ENCODE measurements at places on chromosomes 13 and 19.
A peak's percentile ranks its signal among the peaks of the same experiment; 100 is the strongest.

- no peak for DNase-seq
Measured at GRCh38 chr19:52936954-52937325, 13.7 kb upstream of the ZNF888 start.

DNA sequence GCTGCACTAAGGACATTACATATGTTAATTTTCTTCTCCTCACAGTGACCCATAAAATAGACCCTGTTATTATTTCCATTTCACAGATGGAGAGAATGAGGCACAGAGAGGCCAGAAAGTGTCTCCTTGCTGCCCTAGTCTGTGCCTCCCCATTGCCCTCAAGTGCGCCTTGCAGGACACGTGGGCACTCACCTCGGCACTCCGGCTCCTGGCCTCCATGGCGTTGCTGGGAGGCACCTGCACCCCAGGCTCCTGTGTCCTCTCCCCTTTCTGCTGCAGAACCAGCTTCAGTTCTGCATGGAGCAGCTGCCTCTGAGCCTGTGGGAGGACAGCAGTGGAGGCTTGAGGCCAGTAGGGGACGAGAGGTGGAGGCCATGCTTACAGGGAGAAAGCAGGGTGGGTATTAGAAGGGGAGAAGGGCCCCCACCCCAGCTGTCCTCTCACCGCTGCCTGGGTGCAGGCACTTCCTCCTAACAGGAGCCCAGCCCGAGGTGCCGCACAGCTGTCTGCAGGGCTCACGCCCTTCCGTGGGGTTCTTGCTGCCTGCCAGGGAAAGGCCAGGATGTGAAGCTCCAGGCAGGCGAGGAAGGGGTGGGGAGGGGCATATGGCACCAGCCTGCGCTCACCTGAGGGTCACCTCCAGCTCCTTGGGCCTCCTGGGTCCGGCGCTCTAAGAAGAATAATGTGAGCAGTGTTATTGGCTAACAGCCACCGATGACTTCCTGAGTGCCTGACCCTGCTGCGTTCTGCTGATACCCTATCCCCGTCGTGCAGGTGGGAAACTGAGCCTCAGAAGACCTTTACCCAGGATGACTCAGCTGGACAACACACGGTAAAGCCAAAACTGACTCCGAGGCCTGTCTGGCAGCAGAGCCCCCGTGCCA, 5.2 kb downstream of the PRX start:
- DNase-seq = no peak

GRCh38 chr13:107743526-107743925, 471.8 kb downstream of the LIG4 start:
- no peak for DNase-seq

- DNase-seq = no peak
Measured at GRCh38 chr13:101941095-101941783, 460.6 kb downstream of the FGF14 start.

DNA sequence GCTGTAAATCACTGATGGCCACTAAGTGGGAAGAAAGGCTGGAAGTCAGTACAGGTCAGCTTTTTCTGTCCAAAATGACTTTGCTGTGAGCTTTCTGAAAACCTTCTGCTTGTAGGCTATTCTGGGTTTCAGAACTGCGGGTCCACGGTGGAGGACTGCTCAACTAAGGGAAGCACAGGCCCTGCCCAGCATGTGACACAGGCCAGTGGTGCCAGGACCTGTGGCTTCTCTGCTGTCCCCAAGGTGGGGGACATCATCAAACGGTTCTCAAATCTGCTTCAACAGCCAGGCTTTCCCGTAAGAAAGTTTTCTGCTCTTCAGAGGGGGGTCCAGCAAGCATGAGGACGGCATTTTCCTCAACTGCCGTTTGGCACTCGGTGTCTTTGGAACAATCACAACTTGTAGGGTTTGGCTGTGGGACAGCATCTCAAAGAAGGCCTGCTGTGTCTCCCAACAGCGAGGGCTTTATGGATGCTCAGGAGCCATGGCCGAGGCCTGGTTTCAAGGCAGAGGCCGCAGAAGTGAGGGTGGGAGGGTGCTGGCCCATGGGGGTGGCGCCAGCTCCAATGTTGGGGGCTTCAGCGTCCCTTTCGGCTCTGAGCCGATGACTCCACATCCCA, 3.8 kb downstream of the SGTA start:
- no peak for DNase-seq

DNA sequence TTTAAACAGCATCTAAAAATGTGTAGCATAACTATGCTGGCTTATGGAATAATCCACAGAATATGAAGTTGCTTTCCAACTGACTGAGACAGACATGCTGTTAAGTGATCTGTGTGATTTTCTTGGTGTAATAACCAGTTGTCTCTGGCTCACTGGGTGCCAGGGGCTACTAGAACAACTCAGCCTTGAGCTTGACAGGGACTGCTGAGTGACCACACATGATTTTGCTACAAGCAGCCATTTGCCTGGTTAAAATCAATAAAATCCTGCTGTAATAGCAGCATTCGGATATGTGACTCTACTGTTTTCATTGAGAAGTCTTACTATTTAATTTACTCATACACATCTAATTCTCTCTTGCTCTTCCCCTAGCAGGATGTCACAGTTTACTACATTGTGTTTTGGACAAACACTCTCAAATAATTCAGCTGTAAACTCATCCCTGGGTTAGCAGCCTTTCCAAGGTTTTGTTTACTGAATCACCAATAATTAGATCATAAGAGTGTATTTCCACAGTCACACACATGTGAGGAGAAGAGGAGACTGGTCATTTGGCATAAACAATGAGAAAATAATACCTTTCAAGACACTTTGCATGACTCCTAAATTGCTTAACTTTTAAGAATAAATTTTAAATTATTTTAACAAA, 426.2 kb downstream of the PCDH9 start:
- peak; percentile 44 for DNase-seq

DNA sequence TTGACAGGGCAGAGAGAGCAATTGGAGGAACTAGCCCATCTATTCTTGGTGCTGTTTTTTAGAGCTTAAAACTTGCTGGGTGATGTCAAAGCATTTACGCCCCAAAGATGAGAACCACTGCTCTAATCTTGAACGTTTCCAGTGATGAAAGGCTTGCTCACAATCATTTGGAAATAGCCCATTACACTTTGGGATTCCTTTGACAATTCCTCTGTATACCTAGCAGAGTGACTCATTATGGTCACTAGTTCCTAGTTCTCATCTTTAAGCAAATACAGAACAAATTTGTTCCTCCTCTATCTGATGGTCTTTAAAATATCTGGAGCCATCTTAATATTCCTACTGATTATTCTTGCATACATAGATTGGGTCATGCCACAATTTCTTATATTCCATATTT, 112.3 kb downstream of the GPC6 start:
- no peak for DNase-seq

DNA sequence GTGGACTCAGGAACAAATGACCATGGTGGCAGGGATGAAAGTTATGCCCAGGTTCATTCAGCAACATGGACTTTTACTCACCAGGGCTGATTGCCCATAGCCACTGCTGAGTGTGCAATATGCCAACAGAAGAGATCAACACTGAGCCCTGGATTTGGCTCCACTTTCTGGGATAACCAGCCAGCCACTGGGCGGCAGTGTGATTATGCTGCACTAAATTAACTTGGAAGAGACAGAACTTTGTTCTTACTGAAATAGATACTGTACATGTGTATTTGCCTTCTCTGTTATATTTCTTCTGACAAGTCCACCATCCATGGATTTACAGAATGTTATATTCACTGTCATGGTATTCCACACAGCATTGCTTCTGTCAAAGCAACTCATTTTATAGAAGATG, 257.4 kb downstream of the TDRD3 start:
- no peak for DNase-seq

GRCh38 chr13:28455580-28456194, 39.2 kb downstream of the FLT1 start:
- DNase-seq = no peak

DNA sequence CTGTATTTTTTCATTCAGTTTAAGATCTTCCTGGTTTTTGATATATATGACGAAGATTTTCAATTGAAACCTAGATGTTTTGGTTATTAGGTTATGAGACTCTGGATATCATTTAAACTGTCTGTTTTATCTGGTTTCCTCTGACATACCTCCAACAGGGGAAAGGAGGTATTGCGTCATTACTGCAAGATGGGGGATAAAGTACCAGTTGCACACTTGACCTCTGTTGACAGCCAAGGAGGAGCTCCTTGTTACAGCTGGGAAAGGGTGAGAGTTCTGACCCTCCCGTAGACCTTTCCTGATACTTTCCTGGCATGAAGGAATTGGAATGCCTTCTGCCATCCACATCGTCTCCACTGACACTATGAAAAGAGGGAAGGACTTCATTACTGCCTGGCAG, 82.0 kb upstream of the SHISA2 start:
- DNase-seq = no peak

- no peak for DNase-seq
Measured at GRCh38 chr13:26606631-26607030, 49.1 kb downstream of the WASF3 start.

Data from NCI-H1092 (cell line).